Hindlimb muscle (tissue), 1 donor: ENCODE measurements at places on chromosomes 1 and 21. TPM values are rescaled to one million over a fixed set of nuclear protein-coding genes. Genes with fewer than 3 reads are reported as not detected.

Gene HMGN1
- 268 TPM for polyA plus RNA-seq

DNA sequence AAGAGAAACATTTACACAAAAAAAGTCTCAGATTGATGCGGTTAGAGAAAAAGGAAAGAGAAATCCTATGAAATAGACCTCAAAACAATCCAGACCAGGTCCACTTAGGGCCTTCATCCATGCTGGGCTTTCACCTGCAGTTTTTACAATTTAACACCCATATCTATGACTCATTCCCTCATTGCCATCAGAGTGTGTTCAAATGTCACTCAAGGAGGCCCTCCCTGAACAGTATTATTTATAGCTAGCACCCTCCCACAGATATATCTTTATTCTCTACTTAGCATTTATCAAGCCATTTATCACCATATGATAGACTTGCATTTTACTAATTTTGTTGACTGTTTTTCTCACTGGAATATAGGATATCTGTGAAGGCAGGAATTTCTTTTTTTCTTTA lies 824 bp upstream of the KRTAP21-3 start:
- no peak for DNase-seq

Gene ZNF326
- 23.9 TPM for polyA plus RNA-seq

- no peak for DNase-seq
These were observed 24.0 kb upstream of the SLC2A1 start for GRCh38 chr1:42982641-42983040.

GRCh38 chr1:47180603-47181094 lies 9.2 kb downstream of the PDZK1IP1 start:
- DNase-seq, result no peak
